ENCODE measurements at places on chromosomes 13 and 19.

- no peak for DNase-seq
These were observed 108.2 kb downstream of the SIPA1L3 start for GRCh38 chr19:38015216-38015615.

GRCh38 chr13:43804461-43805070, 17.8 kb upstream of the ENOX1 start:
- DNase-seq = no peak

DNA sequence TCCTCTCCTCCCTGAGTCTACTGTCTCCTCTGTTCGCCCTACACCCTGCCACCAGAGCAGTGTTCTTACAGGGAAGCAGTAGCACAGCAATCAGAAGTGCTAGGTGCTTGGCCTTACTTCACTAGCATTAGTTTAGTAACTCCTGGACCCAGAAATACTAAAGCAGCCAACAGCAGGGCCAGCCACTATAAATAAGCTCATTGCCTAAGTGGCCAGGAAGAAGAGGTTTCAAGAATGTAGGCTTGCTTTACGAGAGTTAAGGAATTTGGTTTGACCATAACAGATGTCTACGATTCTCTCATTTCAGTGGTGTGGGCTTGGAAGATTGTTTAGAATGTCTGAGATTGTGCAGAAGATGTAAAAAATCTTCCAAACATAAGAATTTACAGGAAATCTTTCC, 103.3 kb downstream of the ZAR1L start:
- DNase-seq = no peak

DNA sequence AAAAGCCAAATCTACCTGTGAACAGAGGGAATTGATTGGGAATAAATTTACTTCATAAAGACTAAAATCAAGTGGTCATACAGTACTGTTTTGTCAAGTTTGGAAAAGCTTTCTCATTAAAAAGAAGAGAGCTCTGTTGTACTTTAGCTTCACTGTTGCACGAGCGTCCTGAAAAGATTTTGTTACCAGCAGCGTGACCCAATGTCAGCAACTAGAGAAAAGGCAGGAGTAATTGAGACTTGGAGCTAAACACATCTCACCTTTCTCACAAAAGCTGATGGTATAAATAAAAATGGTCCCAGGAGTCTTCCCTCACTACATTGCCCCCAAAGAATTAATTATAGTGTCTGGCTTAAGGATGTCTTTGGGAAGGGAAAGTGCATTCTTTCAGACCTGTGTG, 613.7 kb downstream of the OLFM4 start:
- no peak for DNase-seq

- no peak for DNase-seq
These were observed 6.0 kb downstream of the KANK2 start for GRCh38 chr19:11191273-11191755.

DNA sequence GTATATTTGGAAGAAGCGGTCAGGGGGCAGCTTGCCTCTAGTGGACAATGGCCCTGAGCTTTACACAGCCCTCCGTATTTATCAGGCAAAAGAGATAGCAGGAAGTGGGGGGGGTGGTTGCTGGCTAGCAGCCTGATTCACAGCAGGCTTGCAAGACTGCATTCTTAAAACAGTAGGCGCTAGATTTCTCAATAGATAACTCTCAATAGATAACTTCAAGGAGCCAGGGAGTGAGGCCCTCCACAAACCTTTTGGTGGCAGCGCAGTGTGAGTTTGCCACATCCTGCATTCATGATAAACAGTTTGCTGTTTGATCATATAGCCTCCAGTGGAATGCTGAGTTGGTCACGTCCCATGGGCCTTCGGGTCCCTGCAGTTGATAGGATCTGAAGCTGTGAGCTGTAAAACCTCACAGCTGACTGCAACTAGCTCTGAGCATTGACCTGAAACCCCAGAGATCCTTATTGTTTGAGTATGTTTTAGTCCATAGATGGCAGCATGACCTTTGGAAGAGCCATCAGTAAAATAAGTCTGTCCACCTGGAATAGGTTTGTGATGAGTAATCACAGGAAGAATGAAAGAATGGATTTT, 12.2 kb downstream of the FPR3 start:
- DNase-seq = no peak

GRCh38 chr13:86757236-86757978, 913.8 kb upstream of the SLITRK5 start:
- DNase-seq = no peak

DNA sequence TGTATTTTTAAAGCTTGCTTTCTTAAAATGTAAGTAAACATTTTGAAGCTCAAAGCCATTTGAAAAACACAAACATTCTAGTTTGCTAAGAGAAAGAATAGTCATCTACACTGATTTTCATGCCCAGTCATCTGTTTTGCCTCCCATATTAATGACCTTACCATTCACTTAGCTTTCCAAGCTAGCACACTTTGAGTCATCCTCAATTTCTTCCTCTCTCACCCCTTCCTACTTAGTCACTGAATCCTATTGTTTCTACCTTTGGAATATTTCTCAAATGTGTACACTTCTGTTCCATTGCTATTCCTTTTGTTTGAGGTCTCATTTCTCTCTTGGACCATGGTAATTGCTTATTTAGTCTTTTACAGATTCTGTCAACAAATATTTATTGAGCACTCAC, 7.3 kb upstream of the HS6ST3 start:
- no peak for DNase-seq

DNA sequence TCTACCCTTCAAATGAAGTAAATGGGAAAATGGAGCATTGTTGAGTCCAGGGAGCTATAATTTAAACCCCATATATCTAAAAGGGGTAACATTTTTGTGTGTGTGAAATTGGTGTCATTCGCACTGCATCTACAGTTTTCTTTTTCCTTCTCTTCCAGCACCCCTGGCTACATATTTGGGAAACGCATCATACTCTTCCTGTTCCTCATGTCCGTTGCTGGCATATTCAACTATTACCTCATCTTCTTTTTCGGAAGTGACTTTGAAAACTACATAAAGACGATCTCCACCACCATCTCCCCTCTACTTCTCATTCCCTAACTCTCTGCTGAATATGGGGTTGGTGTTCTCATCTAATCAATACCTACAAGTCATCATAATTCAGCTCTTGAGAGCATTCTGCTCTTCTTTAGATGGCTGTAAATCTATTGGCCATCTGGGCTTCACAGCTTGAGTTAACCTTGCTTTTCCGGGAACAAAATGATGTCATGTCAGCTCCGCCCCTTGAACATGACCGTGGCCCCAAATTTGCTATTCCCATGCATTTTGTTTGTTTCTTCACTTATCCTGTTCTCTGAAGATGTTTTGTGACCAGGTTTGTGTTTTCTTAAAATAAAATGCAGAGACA, 28.6 kb downstream of the ALOX5AP start:
- DNase-seq = no peak

- no peak for DNase-seq
These were observed 33.7 kb downstream of the NFILZ start for GRCh38 chr19:8663920-8664670.

- no peak for DNase-seq
These were observed 311.6 kb downstream of the MZT1 start for GRCh38 chr13:72415817-72416216.

DNA sequence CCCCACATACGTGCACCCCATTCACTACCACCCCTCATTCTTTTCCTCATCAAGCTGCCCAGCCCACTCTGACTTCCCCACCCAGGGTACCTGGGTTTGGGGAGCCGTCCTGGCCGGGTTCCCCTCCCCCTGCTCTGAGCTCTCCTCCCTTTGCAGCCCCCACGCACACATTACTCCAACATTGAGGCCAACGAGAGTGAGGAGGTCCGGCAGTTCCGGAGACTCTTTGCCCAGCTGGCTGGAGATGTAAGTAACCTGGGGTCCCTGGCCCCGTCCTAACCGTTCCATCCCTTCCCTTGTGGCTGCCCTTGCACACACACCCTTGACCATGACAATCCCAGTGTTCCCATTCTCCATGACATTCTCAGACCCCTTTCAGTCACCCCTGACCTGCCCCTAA, 2.6 kb downstream of the CAPNS1 start:
- no peak for DNase-seq

- DNase-seq = no peak
These were observed 5.4 kb downstream of the RNU6-9 start for GRCh38 chr19:898663-899062.

- DNase-seq = no peak
These were observed 42.2 kb upstream of the KCTD4 start for GRCh38 chr13:45243077-45243476.

DNA sequence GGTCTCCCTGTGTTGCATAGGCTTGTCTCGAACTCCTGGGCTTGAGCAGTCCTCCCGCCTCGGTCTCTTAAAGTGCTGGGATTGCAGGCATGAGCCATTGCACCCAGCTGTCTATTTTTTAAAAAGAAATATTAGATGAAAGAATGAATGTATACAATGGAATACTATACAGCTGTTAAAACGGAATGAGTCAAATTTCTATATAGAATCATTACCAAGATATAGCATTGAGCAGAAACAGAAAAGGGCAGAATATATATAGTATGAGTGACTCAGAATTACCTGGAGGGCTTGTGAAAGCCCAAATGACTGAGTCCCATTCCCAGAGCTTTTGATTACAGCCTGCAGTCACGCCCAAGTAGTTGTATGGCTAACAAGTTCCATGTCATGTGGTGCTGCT, 4.4 kb downstream of the DACT3 start:
- no peak for DNase-seq

- no peak for DNase-seq
These were observed 2.3 kb upstream of the HIF3A start for GRCh38 chr19:46294494-46294893.

- no peak for DNase-seq
These were observed 2.0 kb downstream of the POU2F2 start for GRCh38 chr19:42130254-42130573.

DNA sequence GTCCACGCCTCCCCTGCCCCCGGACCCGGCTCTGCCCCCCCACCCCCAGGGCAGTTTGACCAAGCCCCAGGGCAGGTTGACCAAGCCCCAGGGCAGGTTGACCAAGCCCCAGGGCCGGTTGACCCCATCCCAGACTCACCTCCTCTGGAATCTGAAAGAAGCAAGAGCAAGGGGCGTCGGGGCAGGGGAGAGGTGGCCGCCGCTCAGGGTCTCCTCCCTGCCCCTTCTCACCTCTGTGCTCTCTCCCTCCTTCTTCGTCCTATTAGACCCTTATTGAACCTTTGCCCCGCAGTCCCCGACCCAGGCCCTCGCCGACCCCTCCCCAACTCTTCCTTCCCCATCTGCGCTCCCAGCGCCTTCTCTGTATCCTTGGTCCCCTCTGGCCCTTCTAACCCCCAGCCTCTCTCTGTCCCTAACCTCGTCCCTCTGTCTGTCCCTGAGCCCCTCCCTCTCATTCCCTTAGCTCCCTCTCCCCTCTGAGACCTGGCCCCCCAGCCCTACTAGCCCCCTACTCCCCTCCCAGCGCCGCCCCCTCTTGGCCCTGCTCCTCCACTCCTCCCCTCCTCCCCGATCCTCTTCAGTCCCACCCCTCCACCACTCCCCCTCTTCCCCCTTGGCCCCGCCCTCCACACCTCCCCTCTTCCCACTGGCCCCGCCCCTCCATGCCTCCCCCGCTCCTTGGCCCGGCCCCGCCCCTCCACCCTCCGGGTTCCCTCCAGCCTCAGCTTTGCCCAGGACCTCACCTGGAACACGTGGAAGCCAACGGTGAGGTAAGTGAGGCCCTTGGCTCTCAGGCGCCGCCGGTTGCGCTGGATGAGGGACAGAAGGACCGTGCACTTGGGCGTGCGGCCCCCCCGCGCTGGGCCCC, 7.6 kb downstream of the CAPN12 start:
- peak; percentile 38 for DNase-seq

DNA sequence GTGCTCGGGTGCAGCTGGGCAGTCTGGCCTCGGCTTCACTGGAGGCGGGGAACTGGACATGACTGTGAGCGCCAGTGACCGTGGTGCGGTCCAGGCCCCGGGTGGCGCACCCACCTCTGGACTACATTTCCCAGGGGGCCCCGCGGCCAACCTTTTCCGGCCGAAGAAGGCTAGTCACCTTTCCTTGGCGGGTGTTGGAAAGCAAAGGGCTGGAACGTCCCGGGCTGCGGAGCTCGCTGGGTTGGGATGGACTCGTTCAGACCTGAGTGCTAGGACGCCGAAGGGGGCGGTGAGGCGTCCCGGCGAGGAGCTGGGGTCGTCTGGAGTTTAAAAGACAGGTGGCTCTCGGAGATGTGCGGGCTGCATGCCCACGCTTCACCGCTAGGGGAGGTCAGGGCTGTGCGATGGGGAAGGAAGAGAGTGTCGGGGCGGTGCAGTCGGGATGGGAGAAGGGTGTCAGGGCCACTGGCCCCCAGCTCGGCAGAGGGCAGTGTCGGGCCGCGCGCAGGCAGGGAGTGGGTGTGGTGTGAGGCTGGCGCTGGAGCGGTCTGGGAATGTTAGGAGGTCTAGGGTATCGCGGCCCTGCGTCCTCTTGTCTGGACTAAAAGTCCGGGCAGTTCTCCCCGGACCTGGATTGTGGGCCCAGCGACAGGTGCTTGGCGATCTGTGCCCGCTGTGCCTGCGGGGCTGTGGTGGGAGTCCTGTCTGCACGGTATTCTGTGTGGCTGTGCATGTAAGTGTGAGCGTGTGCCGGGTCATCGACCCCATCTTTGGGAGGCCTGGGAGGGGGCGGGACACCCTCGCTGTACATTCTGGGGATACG, 57.1 kb downstream of the ZNF568 start:
- peak; percentile 55 for DNase-seq

GRCh38 chr19:31586282-31586681, 237.0 kb upstream of the TSHZ3 start:
- no peak for DNase-seq

DNA sequence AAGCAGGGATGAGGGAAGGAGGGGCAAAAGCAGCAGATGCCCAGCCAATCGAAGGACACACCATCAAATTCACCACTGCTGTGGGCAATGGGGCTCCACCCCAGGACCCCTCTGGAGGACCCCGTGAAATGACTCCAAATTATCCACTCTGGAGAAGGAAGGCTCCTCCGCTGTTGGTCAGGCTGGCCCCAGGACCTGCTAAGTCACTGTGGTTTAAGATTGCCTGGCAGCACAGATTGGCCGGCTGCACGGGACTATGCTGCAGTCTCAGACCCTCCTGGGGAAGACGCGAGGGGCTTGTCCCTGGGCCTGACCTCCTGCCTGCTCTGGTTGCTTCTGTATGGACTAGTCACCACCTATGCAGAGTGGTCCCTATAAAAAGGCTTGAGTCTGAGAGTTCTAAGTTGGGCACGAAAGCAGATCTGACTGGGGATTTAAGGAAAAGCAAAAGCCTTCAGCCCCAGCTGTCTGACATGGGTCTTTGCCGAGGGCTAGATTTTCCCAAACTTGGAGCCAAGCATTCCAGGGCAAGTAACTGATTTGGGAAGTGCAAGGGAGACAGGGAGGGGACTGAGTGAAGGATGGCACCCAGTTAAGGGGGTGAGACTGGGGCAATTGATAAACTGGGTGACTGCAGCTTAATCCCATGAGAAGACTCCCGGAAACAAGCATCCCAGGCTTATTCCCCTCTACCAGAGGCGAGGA, 91.7 kb downstream of the TSHZ3 start:
- no peak for DNase-seq
